Immature natural killer cell (primary cell): ENCODE measurements at places on chromosomes 1 and 21. TPM values are rescaled to one million over a fixed set of nuclear protein-coding genes. Genes with fewer than 3 reads are reported as not detected.

GRCh38 chr1:36115931-36116330 lies 9.1 kb downstream of the COL8A2 start:
- H3K4me3 ChIP-seq = no peak overlapping the region
- no peak for DNase-seq
- no peaks in the 10 kb centered on the region for H3K27me3 ChIP-seq
- H3K4me1 ChIP-seq = no peaks in the 10 kb centered on the region
- no peaks in the 10 kb centered on the region for H3K36me3 ChIP-seq
- H3K27ac ChIP-seq = no peak overlapping the region

GRCh38 chr1:154729031-154729442 lies 121.1 kb upstream of the ADAR start:
- no peak for DNase-seq
- no peaks in the 10 kb centered on the region for H3K4me1 ChIP-seq
- H3K27ac ChIP-seq = no peak overlapping the region
- no peaks in the 10 kb centered on the region for H3K27me3 ChIP-seq

DNAI4 gene
- polyA plus RNA-seq = not detected

DNA sequence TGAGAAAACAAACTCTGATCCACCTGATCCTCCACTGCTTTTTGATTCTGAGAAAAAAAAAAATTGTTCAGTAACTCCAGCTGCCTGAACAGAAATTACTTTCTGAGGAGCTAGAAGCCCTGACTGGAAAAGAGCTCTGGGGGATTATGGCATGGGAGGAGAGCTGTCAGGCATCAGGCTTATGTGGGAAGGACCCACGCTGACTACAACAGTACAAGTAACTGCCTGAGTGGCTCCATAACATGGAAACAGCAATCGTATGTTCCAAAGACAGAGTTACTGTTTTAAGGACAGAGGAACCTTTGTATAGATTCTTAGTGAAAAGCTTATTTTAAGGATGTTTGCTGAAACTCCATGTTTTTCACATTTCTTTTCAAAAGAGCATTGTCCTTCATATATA lies 1.2 kb upstream of the ANGPTL7 start:
- peaks cover 14% of the 10 kb centered on the region for H3K36me3 ChIP-seq
- no peaks in the 10 kb centered on the region for H3K4me1 ChIP-seq
- no peak overlapping the region for H3K4me3 ChIP-seq
- no peak overlapping the region for H3K27ac ChIP-seq

DNA sequence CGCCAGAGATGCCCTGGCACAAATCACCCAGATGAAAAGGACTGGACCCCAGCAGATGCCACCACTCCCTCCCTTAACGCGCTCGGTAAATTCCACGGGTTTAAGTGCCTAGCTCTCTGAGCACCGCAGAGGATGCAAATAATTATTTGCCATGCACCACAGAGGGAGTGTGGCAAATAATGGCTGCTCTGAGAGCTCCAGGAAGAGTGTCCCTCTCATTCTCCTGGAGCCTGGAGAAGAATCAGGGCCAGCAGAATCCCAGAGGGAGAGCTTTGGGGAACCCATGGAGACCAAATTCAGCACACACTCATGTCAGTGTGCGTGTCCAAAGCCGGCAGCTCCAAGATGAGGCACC lies 667 bp downstream of the HHIPL2 start:
- no peaks in the 10 kb centered on the region for H3K4me1 ChIP-seq
- no peak overlapping the region for H3K27ac ChIP-seq
- DNase-seq = no peak
- H3K36me3 ChIP-seq = no peaks in the 10 kb centered on the region
- H3K27me3 ChIP-seq = peaks cover 4% of the 10 kb centered on the region
- H3K4me3 ChIP-seq = no peak overlapping the region

GPR25 gene
- polyA plus RNA-seq = 4.5 TPM

GRCh38 chr1:226903819-226904716 lies 33.7 kb downstream of the PSEN2 start:
- no peak overlapping the region for H3K4me3 ChIP-seq
- H3K27me3 ChIP-seq = no peaks in the 10 kb centered on the region
- DNase-seq = no peak
- H3K27ac ChIP-seq = no peak overlapping the region
- no peaks in the 10 kb centered on the region for H3K4me1 ChIP-seq

GRCh38 chr21:14058566-14058965 lies 152.2 kb downstream of the LIPI start:
- peaks cover 2% of the 10 kb centered on the region for H3K27me3 ChIP-seq
- H3K36me3 ChIP-seq = no peaks in the 10 kb centered on the region
- DNase-seq = no peak
- H3K4me3 ChIP-seq = no peak overlapping the region
- no peaks in the 10 kb centered on the region for H3K4me1 ChIP-seq
- no peak overlapping the region for H3K27ac ChIP-seq

GRCh38 chr1:109722908-109723691 lies 11.0 kb downstream of the GSTM5 start:
- H3K4me3 ChIP-seq = no peak overlapping the region
- peaks cover 2% of the 10 kb centered on the region for H3K27me3 ChIP-seq
- no peaks in the 10 kb centered on the region for H3K36me3 ChIP-seq
- DNase-seq = no peak

UBXN10 gene
- polyA plus RNA-seq = 2.6 TPM

TACSTD2 gene
- not detected for polyA plus RNA-seq

DNA sequence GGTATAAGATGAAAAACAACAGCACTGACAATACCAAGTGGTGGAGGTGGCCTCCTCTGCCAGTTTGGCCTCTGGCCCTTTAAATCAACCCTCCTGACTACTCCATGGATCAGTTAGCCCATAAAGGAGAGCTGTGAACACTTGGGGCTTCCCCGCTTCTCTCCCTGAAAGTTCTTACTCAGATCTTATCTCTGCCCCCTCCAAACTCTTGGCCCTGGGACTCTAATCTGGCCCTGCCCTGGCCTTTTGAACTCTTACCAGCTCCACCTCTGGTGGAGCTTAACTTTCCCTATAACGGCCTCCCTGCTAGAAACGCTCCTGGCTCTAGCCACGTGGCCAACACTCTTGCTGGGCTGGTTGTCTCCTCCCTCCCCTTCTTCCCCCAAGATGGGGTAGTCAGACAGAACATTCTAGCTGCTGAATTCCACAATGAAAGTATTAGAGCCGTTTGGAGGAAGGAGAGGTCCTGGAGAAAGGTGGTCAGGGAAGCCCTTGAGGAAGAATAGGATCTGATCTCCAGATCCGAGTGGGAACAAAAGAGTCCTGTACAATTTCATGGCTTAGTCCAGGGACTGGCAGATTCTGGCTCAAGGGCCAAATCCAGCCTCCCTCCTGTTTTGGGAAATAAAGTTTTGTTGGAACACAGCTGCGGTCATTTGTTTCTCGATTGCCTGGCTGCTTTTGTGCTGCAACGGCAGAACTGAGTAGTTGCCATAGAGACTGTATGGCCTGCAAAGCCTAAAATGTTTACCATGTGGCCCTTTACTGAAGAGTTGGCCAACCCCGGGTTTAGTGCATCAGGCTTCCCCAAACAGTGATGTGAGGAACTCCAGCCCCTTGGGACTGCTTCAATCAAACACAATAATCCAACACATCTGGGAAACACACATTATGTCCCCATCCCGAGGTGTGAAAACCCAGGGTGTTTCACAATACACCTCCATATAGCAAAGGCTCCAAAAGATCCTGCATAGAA lies 9.5 kb upstream of the PIGR start:
- no peak for DNase-seq
- no peak overlapping the region for H3K4me3 ChIP-seq
- H3K36me3 ChIP-seq = no peaks in the 10 kb centered on the region
- peaks cover 5% of the 10 kb centered on the region for H3K27me3 ChIP-seq
